ENCODE measurements at places on chromosomes 12 and 14.
A peak's percentile ranks its signal among the peaks of the same experiment; 100 is the strongest.

DNA sequence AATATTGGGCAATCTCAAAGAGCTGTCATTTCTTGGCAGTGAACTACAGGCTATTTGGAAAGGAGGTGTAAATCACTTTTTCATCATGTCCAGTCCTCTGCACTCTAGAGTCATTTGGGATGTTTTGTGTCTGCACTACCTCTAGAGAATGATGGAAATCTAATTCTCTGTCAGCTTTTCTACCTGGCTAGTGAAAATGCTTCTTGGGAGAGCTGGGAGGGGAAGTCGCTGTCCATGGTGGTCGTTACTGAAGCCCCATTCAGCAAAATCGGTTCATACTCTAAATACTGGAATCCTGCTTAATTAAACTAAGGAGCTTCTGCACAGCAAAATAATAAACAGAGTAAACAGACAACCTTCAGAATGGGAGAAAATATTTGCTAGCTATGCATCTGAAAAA lies 251.8 kb downstream of the APAF1 start:
- DNase-seq, result no peak

DNA sequence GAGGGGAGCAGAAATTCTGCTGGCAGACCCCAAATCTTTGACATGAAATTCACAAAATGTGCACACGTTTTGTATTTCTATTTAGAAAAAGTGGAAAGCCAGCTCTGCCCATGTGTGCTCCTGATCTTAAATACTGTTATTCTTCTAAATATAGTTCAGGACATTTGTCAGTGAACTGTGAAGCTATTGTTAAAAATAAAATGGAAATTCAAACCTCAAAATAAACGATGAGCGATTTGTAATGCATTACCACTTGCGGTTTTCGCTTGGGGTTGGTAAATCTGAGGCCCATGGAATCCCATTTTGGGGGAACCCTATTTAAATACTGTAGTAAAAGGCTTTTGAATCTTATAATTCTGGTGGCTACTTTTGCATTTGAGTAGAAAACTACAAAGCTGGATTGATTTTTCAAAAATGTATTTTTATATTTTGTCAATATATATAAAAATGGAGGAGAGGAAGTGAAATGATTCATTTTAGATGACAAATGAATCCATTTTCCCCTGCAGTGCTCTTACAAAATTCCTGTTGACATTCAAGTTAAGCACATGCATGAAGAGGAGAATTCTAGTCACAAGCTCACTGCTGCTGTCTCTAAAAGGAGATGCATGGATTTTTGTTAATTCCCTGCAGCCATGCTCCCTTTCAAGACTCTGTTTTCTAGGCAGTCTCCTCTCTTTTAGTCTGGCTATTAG lies 47.1 kb downstream of the FLRT2 start:
- no peak for DNase-seq

GRCh38 chr12:11973396-11973795 lies 97.3 kb upstream of the BCL2L14 start:
- no peak for DNase-seq

GRCh38 chr14:34733245-34733644 lies 18.9 kb upstream of the CFL2 start:
- DNase-seq, result no peak

- no peak for DNase-seq
Observed at GRCh38 chr12:93803424-93803807, 126.2 kb downstream of the CRADD start.

- no peak for DNase-seq
Observed at GRCh38 chr12:102535306-102535705, 54.9 kb upstream of the IGF1 start.

- no peak for DNase-seq
Observed at GRCh38 chr12:749751-750270, 2.6 kb upstream of the WNK1 start.

DNA sequence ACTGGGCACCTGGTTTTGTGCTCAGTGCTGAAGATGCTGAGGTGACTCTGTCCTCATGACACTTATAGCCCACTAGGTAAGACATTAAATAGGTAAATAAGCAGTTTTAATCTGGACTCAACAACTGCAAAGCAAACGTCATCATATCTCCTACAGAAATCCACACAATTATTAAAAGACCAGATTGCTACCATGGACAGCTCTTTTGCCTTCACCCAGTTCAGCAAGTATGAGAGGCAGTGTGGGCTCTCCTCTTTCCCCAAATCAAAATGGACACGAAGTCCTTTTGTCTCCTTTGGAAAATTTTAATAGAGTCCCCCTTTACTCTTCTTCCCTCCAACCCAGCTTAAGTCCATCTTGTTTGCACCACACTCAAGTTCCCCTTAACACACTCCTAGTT lies 171.1 kb downstream of the RPAP3 start:
- no peak for DNase-seq

DNA sequence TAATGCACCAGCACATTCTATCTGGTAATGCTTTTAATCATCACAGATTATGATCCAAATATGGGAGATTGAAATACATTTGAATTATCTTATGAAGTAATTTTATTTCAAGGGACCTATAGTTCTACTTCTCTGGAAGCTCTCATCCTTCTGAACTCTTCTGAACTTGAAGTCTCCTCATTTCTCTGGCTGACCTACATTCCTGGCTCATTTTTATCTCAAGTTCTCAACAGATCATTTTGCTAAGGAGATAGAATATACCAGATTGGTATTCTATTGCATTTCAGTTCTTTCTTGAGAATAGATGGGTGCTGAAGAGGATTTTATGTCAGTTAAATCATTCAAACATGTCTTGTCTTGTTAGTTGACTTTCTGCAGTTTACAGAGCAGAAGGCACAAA lies 7.9 kb downstream of the HMGA2 start:
- DNase-seq, result no peak

- DNase-seq, result no peak
Observed at GRCh38 chr12:62862259-62862881, 72.6 kb downstream of the PPM1H start.

DNA sequence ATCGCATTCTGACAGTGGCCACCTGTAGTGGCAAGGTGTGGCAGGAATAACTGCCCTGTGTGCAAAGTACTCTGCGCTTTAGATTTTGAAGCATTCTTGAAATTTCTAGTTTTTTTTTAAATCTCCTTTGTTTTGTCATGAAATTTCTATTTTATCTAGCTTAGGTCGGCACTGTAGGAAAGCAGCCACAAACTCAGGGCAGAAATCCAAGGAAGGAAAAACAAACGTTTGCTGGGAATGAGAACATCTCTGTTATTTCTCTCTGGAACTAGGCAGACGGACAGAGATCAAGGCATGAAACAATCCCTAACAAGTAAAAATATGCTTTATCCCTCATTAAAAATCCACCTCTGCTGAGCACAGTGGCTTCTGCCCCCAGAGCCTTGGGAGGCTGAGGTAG lies 1.3 kb upstream of the NR2C1 start:
- no peak for DNase-seq

GRCh38 chr12:100995201-100995600 lies 200.6 kb downstream of the ANO4 start:
- DNase-seq, result no peak

DNA sequence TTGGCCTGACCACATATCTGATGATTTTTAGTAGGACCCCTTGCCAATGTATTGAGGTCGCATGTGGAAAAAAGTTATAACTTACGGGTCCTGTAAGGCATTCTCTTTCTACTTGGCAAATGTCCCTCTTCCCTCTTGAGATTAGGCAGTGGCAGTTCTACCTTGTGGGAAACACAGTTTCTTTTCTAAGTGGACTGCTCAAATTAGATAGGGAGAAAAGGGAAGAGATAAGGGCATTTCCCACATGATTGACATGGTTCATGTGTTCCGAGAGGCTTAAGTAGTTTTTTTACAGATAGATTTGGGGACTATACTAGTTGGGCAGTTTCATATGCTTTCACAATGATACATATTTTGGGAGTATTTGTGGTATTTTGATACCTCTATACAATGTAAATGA lies 154.7 kb downstream of the FBXL14 start:
- DNase-seq, result no peak

DNA sequence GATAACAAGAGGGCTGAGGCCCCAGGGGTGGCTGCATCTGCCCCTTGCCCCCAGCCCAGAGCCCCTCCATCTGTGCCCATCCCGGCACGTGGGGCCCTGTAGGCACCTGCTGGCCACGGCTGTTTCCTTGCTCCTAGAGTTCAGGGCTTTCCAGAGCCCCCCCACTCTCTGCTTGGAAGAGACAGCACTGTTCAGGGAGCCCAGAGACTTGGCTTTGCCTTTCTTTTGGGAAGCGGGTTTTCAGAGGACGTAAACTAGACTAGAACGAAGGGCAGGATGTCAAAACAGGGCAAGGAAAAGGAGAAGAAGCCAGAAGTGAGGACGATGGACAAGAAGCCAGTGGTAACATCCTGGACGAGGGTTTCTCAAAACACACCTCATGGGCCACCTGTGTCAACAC lies 163.3 kb upstream of the LHX5 start:
- no peak for DNase-seq

DNA sequence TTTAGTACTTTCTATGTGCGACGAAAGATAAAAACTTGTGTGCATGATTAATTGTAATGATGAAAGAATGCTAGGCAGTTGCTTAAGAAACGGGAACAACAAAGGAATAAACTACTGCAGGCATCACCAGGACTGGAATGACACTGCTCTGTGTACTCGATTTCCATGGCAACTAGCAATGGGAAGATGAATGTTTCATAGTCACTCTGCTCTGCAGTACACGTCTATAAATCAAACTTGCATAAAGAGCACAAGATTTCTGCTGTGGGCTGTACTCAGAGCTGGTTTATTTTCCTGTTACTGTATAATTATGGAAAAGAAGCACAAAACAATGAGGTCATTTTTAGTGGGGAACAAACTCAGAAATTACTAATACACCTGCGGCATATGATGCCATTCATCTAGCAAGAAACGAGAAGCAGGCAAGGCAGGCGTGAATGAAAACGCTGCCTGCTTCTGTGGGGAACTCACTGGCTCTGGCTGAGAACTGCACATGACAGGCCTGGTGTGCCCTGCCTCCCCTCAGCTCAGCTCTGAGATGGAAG lies 41.8 kb downstream of the EFCAB11 start:
- no peak for DNase-seq

- no peak for DNase-seq
Observed at GRCh38 chr12:122593910-122594309, 66.9 kb downstream of the KNTC1 start.

DNA sequence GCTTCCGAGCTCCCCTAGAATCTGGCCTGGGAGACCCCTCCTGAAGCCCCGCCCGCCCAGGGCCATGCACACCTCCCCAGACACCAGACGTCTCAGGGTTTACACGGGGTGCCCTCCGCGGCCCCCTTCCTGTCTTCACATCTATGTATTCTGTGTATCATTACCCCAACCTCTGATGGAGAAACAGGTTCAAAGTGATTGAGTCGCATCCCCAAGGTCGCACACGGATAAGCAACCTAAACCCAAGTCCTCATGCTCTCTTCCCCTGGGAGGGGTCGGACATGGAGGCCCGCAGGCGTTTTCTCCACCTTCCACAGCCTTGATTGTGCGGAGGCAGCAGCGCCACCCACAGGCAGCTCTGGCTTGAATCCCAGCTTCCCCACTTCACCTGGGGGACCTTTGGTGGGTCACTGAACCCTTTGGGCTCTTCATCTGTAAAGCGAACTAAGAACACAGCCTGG lies 237.3 kb downstream of the BCL11B start:
- no peak for DNase-seq

DNA sequence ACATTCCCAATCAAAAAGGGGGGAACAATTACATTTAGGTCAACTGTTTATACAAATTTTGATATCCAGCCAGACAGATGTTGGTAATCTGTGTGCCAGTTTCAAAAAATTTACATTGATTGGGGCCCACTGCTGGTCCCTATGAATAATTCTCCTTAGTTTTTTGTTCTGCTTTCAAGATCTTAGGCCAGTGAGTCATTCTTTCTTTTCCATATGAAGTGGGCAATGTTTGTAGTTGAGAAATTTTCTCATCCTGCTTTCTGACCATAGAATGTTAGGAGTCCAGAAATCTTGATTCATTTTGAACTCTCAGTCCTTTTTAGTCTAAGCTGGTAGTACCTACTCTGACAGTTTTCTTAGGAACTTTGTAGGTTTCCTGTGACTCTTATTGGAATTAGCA lies 244.3 kb downstream of the DIO2 start:
- no peak for DNase-seq

GRCh38 chr12:9711664-9712063 lies 21.2 kb downstream of the CLECL1 start:
- DNase-seq, result no peak

DNA sequence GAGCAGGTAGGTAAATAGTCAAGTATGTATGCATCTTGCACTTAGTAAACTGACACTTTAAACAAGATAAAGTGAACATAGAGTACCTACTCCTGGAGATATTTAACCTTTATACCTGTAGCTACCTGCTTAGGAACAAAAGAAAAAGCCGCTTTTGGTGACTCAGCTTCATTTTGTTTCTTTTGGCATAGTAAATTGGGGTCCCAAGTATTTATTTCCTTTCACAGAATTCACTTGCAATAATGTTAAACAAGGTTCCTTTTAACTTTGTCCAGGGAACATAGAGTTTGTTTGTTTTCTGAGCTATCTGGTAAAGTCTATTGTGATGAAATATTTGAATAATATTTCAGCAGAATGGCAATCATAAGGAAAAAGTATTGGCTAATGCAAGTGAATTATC lies 20.0 kb downstream of the SLCO1B3 start:
- DNase-seq, result no peak

DNA sequence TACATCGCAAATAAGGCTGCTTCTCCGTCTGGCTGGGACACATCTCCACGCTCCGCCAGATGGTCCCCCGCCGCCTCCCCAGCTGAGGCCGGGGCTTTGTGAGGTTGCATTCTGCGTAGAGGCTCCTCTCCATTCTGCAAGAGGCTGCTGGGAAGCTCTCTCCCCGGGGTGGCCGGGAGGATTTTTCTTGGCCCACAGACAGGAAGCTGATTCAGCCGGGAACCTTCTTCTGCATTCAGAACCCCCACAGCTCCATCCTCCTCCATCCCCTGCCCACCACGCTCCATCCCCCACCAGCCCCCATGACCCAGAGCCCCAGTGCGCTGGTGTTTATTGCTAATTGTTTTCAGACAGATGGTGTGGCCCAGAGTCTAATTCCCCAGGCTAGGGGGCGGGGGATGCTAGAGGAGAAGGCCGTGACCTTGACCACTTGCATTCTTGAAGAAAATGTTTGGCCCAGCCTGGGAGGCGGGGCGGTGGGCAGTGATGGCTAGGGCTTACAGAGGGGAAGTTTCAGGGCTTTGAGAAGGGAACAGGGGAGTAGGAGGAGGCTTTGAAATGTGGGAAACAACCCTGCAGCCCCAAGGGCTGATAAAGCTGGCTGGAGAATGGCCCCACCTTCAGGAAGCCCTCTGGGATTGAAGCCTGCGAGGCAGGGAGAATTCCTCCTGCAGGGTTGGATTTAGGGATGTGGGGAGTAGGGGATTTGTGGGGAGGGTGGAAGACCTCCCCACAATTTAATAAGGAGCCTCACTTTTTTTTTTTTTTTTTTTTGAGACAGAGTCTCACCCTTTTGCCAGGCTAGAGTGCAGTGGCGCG lies 88.5 kb upstream of the NCOR2 start:
- DNase-seq, result peak; percentile 59

- DNase-seq, result no peak
Observed at GRCh38 chr14:104942586-104942985, 17.9 kb downstream of the PLD4 start.

DNA sequence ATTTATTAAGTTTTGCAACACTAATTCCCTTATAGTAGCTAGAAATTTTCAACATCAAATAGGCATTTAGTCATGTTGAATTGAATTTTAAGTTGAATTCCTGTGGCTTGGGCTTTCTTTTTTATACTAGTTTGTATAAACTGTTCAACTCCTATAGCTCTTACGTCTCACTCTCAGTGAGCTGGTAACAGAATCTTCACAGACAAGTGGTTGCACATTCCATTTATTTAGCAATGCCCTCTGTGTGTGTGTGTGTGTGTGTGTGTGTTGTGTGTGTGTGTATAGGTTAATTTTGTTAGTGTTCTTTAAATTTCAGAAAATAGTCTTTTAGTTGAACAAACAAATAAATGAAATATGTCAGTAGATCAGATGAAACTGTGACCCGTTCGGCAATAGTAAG lies 425.0 kb downstream of the NPAS3 start:
- DNase-seq, result no peak
